NCI-H2107 (cell line): ENCODE measurements at places on chromosomes 4 and X.

- DNase-seq: no peak
These were observed 84.2 kb downstream of the SORCS2 start for GRCh38 chr4:7276515-7276914.

DNA sequence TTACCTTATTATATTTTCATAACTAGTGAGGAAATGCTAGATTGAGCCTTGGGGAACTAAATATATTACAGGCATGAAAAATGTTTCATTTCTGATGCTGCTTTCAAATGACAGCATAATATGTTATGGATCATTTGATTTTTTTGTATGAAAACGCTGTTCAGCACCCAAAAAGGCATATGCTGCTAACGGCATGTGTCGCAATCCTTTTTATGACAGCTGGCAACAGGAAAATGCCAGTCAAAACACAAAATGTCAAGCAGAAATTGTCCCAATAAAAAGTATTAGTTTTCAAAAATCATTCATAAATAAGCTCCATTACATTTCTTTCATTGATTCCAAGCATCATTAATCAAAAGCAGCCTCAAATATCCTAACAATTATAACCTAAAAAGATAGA, 1244.5 kb downstream of the PCDH7 start:
- no peak for DNase-seq

DNA sequence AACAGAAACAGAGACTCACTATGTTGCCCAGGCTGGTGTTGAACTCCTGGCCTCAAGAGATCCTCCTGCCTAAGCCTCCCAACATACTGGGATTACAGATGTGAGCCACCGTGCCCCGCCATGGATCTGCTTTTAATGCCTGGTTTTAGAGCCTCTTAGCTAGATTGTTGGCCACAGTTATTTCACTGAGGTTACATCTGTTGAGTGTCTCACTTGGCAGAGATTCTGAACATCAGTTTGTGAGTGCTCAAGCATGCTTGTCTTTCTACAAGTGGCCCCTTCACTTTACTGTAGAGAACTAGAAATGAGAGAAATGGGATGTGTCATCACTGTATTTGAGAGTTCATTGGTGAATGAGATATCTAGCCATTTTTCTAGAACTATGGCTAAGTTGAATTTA, 218.5 kb downstream of the APBB2 start:
- DNase-seq: no peak

GRCh38 chr4:8050180-8050554, 108.4 kb downstream of the ABLIM2 start:
- no peak for DNase-seq

- DNase-seq: no peak
These were observed 61.2 kb upstream of the CAMK2D start for GRCh38 chr4:113822555-113823290.

- no peak for DNase-seq
These were observed 53.7 kb upstream of the HPF1 start for GRCh38 chr4:169811476-169811875.

DNA sequence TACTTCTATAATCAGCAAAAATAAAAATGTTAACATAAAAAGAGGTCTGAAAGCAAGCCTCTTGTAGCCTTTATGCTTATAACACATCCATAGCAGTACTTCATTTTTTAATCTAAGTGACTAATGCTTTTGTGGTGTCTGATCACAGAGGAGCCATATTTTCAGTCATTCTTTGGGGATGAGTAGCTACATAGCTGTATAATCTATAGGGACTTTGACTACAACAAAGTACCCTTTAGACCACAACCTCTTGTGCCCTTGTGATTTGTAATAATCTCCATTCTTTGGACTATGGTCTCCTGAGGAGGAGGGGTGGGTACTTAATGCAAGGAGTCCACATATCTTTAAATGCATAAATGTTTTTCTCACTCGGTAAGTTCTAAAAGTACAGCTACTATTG, 9.6 kb downstream of the DRP2 start:
- no peak for DNase-seq

GRCh38 chr4:54473798-54474197, 184.0 kb upstream of the KIT start:
- DNase-seq: no peak

DNA sequence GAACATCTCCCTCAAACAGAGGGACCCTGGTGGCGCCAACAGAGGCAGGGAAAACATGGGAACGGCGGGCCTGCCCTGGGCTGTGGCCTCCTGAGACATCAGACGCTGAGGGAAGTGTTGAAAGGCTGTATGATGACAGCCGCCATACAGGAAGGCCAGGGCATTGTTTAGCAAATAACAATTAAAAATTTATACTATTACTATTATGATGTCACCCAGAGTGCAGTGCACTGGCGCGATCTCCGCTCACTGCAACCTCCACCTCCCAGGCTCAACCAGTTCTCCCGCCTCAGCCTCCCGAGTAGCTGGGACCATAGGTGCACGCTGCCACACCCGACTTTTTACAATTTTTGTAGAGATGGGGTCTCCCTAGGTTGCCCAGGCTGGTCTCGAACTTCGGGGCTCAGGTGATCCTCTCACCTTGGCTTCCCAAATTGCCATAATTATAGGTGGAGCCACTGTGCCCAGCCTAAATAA, 54.6 kb downstream of the CPZ start:
- DNase-seq: no peak

- DNase-seq: no peak
These were observed 58.5 kb upstream of the PABPC4L start for GRCh38 chr4:134260126-134260525.

DNA sequence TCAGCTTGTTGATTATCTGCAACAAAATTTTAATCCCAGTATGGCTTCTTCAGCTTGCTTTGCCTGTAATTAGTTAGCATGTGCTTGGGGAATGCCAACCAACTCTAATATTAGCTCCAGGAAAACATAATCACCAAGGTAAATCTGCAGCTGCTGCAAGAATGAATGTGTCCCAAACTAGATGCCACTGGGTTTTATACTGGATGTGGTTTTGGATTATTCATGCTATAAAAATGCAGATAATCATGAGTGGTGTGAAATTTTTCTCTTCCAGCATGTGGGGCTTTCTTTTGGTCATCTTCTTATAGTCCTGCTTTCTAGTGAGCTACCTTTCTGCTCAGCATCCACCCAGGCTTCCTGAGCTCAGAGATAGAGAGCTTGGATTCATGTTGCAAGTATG, 295.9 kb upstream of the CASK start:
- DNase-seq: no peak

DNA sequence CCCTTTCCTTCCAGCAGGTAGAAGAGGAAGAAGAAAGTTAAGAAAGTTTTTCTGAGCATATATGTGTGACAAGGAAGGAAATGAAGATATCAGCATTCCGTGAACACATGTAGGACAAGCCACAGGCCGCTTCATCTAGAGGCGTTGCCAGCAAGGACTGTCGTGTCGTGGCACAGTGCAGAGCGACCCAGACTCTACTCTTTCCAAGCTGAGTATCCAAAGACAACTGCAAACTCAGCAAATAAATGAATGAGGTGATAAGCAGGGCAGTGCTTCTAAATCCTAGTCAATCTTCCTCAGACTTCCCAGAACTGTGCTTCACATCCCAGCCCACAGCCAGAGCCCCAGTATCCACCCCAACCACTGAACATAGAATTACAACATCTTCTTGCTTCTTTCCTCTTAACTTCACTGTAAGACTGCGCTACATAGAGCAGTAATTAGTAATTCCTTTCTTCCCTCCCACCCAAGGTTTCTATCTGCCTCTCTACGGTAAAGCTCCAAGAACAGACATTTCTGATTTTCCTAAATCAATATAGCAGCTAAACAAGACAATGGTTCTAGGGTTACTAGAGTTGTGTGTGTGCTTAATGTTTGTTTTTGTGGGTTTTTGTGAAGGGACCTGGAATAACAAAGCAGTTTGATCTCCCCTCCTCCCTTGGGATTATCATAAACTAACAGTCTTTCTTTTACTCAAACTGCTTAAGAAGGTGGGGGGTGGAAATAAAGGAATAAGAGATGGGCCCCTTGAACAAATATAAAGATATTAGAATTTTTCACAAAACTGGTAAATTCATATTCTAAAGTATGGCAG, 71.6 kb downstream of the PAPSS1 start:
- no peak for DNase-seq

DNA sequence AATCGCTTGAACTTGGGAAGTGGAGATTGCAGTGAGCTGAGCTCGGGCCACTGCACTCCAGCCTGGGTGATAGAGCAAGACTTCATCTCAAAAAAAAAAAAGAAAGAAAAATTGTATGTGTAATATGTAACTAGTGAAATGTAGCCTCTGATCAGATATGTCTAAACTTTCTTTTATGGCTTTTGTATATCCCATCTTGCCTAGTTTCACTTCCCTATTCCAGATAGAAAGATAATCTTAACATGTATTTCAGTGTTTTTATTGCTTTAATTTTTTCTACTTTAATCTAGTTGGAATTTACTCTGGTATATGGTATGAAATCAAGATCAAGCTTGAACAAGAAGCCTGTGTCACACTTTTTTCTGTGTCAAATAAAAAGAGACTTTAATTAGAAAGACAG, 1.9 kb upstream of the ZNF41 start:
- no peak for DNase-seq

DNA sequence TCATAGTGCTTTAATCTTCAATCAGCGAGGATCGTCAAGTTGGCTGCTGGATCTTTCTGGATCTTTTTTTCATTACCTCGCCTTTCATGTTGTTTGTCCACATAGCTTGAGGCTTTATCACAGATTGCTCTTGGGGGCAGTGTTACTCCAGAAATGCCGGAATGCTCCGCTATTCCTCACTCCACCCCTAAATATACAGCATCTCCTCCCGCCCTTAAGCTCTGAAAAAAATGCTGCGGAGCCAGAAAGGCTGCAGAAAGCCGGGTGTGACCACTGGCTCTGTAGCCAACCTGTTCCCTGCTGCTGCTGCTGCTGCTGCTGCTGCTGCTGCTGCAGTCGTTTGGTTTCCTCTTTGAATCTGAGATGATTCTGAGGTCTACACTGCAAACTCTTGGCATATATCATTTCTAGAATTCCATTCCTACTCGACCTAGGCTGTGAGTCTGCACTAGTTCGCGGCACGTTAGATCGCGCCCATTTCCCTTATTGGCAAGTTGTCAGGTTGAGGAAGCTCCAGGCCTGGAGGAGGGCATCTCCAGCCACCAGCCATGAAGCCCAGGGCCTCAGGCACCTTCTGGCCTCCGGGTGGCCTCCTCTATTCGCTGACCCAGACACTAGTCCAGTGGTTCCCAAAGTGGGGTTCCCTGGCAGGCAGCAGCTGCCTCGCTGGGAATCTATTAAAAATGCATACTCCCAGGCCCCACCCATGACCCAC, 34.2 kb downstream of the WDR13 start:
- peak; percentile 92 for DNase-seq

DNA sequence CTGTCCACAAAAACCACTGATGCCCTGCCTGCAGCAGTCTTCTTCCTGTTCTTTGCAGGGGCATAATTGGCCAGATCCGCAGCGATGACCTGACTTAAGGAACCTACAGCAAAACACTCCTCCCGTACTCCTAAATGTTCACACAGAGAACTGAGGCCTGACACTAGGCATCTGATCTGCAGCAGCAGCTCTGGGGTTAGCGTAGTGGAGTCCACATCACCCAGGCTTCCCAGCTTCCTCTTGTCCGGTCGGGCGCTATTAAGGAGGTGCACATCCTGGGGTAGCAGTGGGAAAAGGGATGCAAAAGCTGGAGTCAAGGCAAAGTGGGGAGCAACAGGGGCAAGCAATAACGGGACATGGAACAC, 758 bp downstream of the SCFD2 start:
- no peak for DNase-seq

DNA sequence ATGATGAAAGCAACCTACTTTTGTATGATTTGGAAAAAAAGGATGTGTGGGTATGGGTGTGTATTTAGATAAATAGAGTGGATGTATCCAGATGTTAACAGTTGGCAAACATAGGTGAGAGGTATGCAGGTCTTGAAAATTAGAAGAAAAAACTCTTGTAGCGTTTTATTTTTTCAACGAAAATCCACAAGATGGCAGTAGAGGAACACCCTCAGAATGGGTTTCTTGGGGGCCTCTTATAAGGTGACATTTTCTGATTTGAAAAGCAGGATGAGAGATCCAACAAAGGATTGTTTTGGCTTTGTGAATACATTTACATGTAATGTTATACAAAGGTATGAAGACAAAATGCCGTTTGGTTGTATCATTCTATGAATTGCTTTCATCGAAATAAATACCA, 68.3 kb downstream of the FMR1NB start:
- DNase-seq: peak; percentile 0

GRCh38 chr4:18110099-18110498, 88.5 kb upstream of the LCORL start:
- no peak for DNase-seq

DNA sequence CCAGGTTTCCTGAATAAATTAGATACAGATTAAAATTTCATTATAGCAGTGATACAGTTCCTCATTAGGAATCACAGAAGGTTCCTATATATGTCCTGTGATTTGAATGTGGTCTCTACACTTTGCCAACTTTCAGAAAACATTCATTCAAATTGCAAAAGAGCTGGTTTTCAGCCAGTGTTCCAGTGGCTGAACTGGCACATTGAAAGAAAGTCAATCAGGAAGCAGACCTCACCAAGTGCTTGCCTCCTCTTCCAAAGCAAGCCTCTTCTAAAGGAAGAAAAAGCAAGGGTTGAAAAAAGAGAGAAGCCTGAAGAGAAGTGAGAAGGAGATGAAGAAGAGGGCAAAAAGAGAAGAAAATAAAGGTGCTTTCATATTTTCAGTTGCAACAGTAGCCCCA, 12.7 kb downstream of the KLHL34 start:
- no peak for DNase-seq

- no peak for DNase-seq
These were observed 18.7 kb downstream of the NDNF start for GRCh38 chr4:121053601-121054143.

GRCh38 chrX:110310000-110310790, 7.7 kb downstream of the AMMECR1 start:
- DNase-seq: peak; percentile 41

DNA sequence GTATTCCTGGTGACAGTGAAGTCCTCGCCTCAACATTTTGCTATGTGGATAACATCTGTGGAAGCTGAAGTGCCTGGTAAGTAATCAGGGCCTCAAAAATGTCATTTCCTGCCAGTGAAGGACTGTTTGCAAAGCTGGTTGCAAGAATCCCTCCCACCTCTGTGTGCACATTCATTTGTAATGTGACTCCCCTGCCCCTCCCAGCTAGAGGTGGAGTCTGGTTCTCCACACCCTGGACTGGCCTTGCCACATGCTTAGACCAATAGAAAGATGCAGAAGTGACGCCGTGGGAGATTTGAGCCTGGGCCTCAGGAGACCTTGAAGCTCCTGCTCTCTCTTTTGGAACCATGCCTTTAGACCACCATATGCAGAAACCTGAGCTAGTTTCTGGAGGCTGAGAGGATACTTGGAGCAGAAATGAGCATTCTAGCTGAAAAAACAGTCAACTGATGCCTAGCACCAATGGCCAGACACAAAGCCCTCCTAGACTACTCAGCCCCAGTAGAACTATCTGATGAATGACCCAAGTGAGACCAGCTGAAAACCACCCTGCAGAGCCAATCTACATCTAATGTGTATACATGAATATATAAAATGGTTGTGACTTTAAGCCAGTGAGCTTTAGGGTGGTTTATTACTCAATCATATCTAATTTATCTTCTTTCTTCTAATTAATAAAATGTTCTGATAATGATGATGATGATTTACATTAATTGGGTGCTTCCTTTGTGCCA, 47.8 kb upstream of the CRMP1 start:
- DNase-seq: no peak

GRCh38 chr4:165872461-165873297, at the start of gene TLL1:
TLL1 (plus strand) TSS chr4:165873237; CDS start chr4:165873905, 668 bp downstream.
- DNase-seq: no peak
